Activated naive CD4-positive, alpha-beta T cell treated with anti-CD3 and anti-CD28 coated beads, Interleukin-2, amount 10 ng/mL, durations not matched to agents 7 days and 5 days (primary cell): ENCODE measurements at places on chromosomes 5 and 9.

GRCh38 chr9:69519470-69520240 lies 152.5 kb downstream of the APBA1 start:
- DNase-seq, result no peak

- no peak for DNase-seq
These were observed 20.1 kb upstream of the TCERG1 start for GRCh38 chr5:146426853-146427618.

DNA sequence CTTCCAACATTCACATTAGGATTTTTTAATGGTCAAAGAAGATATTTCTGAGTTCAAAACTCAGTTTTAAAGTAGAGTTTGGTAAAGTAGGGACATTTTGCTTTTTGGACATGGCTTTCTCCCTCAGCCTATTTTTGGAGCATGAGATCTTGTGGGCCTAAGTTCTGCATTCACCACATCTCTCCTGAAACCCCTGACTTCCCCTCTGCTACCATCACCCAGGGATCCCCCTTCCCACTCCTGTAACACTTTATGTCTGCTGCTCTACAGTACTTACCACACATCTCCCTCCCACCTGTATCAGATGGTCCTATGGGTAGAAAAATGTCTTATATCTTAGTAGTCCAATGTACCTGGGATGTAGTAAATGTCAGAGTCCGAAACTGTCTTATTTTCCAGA lies 48.2 kb upstream of the JAK2 start:
- no peak for DNase-seq

DNA sequence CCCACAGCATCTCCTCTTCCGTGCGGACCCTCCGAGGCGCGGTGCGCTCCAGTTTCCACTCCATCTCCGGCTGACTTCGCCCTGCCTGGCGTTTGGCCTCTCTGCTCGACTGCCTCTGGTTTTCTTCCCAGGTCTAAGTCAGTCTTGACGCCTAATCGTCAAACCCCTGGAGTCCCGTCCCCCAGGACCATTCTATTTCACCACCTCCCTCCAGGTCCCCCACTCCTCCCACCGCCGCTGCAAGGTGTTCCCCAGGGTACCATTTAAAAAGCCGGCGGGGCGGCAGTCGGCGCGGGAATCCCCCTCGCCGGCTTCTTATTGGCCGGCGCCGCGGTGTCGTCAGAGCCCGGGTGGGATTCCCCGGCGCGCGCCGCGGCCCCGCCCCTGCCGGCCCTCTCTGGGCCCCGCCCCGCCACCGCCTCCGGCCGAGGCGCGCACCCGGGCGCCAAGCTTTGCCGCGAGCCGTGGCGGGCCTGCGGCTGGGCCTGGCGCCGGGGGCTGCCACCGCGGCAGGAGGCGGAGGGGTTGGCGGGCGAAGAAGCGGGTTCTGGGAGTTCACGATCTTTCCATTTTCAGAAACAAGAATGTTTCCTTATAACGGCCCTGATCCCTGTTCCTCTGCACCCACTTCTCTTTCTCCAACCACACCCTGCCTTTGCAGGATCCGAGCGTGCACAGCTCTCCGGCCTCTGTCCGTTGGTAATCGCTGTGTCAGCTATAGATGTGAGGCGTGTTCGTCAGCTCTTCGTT lies at the start of gene CDC20B:
Gene CDC20B, minus strand, starts transcription at position 241 of the 750 bp plus-strand sequence. Its CDS starts 177 bp downstream, at position 64.
- peak; percentile 78 for DNase-seq

- no peak for DNase-seq
These were observed 37.6 kb downstream of the BDP1 start for GRCh38 chr5:71492817-71493615.

DNA sequence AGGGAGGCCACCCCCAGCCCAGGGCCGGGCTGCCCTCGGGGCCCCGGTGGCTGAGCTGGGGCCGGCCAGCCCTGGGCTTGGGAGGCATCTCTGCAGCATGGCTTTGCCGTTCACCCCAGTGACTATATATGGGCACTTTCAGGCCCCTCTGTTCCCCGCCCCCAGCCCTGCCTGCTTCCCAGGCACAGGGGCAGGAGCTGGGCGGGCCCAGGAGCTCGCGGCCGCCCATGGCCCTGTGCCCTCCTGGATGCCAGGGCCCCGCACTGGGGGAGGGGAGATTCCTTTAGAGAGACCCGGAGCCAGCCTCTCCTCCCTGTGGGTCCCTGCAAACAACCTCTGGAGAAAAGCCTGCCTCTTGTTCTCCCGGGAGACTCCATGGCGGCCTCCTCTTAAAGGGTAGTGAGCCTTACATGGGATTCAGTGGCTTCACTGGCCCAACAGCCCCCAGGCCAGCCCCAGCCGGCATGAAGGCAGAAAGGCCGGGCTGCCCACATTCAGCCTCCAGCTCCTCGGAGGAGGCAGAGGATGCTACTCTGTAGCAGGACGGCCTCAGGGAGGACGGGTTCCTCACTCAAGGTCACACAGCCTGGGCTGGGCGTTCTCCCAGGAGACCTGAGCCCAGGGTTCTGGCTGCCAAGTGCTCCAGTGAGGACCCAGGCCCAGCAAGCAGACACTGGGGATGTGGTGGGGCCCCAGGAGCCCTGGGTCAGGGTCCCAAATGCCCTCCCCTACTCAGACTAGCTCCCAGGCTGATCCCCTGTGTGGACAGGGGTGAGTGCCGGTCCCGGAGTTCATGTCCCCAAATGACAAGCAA lies 4.1 kb downstream of the NACC2 start:
- DNase-seq, result no peak

DNA sequence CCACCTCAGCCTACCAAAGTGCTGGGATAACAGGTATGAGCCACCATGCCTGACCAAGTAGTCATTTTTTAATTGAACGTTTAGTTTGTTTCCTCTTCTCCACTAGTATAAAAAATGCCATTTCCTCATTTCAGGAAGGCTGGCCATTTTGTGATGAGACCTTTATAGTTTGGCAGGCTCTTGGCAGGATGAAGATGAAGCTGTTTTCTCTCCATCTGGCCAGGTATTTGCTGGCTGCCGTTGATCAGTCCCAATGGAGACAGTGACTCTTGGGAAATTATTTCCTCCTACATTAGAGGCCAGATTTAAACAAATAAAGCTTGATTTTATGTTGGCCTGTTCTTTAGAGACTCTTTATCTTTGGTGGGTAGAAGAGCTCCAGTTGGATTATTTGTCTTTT lies 199.0 kb downstream of the ARHGAP26 start:
- DNase-seq, result no peak

DNA sequence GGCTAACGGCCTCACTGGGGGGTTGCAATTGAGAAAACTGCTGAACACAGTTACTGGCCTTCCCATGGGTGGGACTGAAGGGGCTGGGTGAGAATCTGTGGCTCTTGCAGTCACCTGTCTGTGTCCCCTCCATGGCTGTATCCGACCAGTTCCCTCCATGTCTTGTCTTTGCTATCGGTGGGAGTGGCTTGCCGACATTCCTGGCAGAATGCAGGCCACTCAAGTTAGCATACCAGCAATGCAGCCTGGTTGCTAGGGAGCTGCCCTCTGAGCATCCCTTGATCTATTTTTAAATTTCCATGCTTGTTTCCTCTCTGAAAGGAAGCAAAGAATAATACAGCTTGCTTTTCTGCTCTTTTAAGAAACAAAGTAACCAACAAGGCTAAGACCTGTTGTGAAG lies 1509.7 kb upstream of the WWC1 start:
- DNase-seq, result no peak

- DNase-seq, result no peak
These were observed 171.4 kb downstream of the TLE1 start for GRCh38 chr9:81517954-81518353.

DNA sequence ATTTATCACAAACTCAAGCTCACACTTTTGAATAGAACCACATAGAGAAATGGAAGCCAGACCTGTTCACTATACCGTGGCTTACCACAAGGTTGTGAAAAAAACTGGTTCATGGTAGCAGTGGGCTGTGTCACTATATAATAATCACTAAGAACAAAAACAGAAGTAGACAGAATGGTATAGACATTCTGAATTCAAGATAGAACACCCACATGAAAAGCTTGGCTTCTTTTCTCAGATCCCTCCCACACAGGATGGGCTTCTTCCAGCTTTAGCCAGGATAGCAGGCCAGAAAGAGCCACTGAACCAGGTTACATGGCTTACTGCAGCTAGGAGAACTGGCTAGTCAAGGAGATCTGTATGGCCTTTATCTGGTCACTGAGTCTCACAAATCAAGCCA lies 6.1 kb upstream of the NRG2 start:
- DNase-seq, result no peak

DNA sequence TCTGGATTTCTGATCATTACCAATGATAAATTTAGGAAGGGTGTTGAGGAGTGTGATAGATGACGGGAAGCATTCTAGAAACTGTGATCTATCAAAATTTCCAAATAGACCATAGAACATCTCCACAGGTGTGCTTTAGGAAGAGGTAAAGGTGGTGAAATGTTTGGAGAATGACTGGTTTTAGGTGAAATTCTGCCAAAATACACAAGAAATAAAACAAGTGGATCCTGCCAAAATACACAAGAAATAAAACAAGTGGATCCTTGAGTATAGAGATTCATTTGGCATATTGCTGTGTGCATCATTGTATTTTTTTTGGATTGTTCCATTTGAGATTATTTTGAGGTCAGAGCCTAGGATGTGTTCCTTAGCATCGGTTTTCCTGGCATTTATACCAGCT lies 88.3 kb upstream of the CTNND2 start:
- DNase-seq, result no peak

DNA sequence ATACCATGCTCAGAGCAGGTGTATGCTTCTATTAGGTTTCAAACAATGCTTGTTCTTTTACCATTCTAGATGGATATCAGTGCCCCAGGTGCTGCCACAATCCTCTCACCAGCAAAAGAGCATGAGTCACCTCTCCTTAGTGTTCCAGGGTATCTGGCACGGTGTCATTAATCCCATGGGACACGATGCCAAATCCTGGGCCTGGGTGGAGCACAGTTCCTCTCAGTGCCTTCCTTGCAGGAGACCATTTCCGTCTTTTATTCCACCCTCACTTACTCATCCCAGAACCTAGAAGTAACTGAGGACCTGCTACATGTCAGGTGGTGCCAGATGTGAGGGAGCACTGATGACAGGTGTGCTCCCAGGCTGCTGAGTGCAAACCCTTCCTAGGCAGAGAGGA lies 1.3 kb upstream of the OR13J1 start:
- DNase-seq, result no peak

- no peak for DNase-seq
These were observed 28.8 kb downstream of the IL12B start for GRCh38 chr5:159301466-159301865.

GRCh38 chr9:89844535-89844934 lies 239.7 kb downstream of the GADD45G start:
- no peak for DNase-seq

- DNase-seq, result no peak
These were observed 12.0 kb downstream of the ENHO start for GRCh38 chr9:34510497-34511468.

DNA sequence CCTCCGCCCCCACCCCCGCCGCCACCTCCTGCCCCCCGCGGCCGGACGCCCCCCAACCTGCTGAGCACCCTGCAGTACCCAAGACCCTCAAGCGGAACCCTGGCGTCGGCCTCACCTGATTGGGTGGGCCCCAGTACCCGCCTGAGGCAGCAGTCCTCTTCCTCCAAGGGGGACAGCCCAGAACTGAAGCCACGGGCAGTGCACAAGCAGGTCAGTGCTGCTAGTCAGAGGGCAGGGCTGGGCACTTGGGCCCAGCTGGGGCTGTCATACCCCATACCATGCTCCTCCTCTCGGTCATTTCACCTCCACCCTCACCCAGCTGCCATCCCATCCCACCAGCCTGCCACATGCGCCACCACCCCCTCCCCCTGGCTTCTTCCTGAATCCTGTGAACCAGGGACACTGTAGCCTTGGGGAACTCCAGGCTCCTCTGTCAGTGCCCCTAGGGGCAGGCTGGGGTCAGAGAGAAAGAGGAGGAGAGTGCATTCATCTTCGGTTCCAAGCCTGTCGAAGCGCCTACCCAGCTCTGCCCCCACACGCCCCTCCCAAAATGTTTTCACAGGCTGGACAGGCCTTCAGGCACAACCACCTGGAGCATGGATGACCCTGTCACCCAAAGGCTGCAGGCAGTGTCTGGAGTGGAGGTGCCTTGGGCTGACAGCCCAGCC lies 122.0 kb downstream of the DAB2IP start:
- DNase-seq, result peak; percentile 17

DNA sequence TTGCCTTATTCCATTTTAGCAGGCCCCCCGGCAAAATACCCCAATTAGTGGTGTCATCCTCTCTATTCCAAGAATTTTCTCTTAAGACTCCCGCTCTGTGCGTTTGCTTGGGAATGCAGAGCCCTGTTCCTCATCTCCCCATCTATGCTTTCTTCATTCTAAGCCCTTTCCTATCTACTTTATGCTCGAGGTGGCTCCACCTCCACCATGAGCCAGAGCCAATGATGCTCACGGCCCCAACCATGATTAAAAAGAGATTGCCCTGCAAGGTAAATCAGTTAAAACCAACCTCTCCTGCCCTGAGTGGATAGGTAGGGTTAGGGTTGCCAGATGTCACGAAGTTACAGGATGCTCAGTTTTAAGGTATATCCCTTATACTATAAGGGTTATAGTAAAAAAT lies 677 bp upstream of the TXNDC15 start:
- DNase-seq, result peak; percentile 38

GRCh38 chr9:75197561-75197960 lies 109.2 kb downstream of the OSTF1 start:
- no peak for DNase-seq

DNA sequence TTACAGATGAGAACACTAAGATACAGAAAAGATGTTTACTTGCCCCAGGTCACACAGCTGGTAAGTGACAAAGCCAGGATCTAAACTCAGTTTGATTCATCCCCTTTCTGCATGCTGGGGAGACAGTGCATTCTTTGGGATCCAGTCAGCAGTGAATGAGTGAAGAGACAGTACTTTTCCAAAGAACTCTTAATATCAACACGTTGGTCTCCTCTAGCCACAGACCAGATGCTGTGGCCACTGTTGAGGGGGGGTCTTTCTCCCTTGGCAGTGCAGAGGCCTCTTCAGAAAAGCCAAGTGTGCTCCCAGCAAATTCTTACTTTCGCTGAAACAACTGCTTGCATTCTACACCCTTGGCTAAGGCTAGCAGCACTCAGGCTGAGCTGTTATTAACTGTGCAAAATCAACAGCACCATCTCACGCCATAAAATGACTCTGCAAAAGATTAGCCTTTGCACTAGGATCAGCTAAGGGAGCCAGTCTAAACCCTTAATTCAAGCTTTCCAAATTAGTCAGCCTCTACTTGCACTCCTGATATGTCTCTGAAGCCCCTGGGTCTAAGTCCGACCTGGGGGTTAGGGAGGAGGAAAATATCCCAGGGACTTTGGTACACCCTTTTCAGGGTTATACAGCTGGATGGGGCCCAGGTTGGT lies 4.8 kb upstream of the TMEM171 start:
- DNase-seq, result no peak

- DNase-seq, result no peak
These were observed 11.1 kb downstream of the CCDC187 start for GRCh38 chr9:136292591-136293448.

DNA sequence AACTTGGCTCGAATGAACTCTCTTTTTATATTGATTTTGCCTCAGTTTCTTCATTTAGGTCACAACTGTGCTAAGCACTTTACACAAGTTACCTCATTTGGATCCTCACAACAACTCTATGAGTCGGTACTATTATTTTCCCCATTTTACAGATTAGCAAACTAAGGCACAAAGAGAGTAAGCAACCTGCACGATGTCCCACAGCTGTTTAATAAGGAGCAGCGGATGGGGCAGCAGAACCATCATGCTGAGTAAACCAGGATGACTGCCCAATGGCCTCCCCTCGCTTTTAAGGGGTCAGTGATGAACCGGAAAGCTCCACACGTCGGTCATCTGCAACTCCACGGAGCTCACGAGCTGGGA lies 607 bp downstream of the PRELID2 start:
- no peak for DNase-seq

- DNase-seq, result no peak
These were observed 807.0 kb downstream of the TLE4 start for GRCh38 chr9:80378669-80379293.

- no peak for DNase-seq
These were observed 63.4 kb downstream of the KCNT1 start for GRCh38 chr9:135765416-135765815.
